Smooth muscle cell of the pulmonary artery (primary cell): ENCODE measurements at places on chromosomes 16 and 17. TPM values are rescaled to one million over a fixed set of nuclear protein-coding genes. Genes with fewer than 3 reads are reported as not detected.

Gene CCL5
- total RNA-seq, result 0.07 TPM in 1 of 2 replicates, not detected in the other

Gene MYOCD
- total RNA-seq, result 1.4 and 3.0 TPM in 2 replicates

Gene KLHL10
- total RNA-seq, result 0.20 and 0.26 TPM in 2 replicates

Gene ZCCHC14
- 15.7 and 16.7 TPM in 2 replicates for total RNA-seq

Gene ZP2
- not detected in 2 replicates for total RNA-seq

Gene SKAP1
- not detected in 2 replicates for total RNA-seq
